HS-5 (cell line): ENCODE measurements at places on chromosomes 5 and 9.

GRCh38 chr5:88732181-88732633 is 150.8 kb downstream of the MEF2C start:
- no peak for DNase-seq

DNA sequence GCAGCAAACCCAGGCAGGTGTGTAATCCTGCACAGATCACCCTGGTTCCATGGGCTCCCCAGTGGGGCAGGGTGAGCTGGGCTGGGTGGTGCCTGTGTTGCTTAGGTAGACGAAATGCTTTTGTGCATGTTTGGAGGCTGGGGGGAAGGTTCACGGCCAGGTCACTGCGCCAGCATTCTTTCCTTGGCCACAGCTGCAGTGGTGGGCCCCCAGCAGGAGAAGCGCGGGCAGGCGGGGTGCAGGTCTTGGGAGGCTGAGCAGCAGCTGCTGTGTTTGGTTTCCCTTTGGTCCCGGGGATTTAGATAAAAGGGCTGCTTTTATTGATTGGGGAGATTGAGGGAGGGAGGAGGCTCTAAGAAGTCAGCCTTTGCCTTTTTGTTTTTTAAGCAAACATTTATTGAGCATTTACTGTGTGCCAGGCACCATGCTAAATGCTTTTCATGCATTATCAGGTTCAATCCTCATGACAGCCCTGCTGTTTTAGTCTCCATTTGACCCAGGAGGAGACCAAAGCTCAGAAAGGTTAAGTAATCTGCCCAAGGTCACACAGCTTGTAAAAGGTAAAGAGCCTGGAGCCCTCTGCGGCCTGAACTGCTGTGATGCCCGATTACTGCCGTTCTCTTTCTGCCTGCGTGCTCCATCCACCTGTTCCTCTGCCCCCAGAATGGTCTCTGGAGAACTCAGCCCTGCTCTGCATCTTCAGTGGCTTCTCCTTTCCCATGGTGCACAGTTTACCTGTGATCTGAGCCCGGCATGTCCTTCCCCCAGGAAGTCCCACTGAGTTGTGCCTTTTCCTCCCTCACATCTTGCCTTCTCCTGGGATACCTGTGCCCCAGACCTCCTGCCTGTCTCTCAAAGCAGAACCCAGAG is 94.4 kb downstream of the MACROH2A1 start:
- DNase-seq, result no peak

DNA sequence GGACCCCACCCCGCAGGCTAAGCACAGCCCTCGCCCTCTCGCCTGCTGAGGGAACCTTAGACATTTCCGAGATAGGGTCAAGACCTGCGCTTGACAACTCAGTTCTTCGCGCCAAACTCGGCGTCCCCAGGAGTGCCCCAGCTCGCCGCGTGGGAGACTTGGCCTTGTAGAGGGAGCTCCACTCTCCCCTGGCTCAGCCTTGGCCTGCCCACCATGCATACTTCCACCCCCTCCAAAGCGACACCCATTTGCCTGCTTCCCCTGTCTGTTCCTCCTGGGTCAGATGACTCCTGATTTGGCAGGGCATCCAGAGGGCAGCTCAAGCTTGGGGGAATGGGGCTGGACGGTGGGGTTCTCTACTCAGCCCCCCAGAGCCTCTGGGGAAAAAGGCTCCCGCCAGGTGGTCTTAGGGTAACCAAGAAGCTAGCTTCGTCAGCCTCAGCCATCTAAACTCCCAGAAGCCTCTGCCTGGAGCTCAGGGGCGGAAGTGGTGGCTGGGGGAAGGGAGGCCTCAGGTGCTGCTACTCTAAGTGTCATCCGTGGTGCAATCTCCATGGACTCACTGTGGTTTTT is 560 bp downstream of the DOCK2 start:
- DNase-seq, result no peak

DNA sequence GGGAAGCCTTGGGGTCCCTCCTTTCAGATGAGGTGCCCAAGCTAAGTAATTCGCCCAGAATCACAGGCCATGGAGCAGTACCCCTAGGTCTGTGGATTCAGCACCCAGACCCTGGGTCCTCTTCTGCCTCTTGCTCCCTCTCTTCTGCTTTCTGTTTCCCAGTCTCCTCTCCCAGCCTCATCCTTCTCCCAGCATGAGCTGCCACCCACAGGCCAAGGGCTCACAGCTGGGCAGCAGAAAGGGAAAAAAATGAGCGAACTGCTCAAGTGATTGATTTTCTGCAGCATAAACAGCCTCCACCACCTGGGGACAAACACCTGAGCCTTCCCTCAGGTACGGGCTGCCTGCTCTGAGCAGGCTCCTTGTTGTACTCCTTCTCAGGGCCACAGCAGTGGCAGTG is 113.9 kb upstream of the SAP30L start:
- DNase-seq, result no peak

DNA sequence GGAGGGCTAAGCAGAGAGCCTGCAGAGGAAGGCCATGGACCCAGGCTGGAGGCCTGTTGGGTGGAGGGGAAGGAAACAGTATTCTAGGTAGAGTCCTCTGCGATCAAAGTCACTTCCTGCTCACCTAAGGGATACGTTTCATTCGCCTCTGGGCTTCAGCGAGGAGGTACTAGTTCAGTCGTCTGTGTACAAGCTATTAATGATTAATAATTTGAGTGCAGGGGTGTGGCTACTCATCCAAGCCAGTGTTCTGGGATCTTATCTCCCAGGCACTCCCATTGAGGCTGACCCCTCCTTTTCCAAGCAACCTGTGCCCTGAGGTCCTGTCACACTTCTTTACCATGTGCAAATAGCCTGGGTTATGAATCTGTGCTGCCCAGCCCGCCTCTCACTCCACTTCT is 25.2 kb downstream of the RALGPS1 start:
- DNase-seq, result no peak

DNA sequence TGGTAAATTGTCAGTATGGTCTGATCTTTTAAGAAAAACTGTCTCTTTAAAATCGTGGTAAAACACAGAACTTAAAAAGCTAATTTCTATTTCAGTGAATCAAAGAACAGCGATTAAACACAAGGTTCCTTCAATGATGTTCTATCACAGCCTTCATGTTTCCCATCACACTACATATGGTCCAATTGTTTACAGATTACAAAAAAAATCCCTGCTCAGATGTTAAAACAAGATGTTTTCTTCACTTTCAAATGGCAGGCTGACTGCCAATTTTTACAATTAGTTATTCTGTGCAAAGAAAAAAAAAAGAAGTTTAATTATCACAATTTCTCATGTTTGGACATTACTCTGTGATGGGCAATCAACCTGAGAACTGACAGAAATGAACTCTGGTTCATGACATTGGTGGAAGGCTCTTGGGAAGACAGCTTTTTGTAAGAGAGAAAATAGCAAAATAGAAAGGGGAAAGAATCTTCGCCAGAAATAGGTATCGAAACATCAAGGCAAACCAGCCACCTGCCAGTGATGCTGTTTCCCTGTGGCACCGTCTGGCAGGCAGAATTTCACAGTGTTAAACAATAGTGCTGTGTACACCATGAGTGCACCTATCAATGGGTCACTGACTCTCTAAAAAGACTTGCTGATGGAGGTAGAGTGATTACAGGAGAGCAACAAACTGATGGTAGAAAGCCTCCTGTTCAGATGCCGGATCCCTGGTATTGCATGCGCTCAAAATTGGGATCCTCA is 1020.0 kb upstream of the ARRDC3 start:
- no peak for DNase-seq

DNA sequence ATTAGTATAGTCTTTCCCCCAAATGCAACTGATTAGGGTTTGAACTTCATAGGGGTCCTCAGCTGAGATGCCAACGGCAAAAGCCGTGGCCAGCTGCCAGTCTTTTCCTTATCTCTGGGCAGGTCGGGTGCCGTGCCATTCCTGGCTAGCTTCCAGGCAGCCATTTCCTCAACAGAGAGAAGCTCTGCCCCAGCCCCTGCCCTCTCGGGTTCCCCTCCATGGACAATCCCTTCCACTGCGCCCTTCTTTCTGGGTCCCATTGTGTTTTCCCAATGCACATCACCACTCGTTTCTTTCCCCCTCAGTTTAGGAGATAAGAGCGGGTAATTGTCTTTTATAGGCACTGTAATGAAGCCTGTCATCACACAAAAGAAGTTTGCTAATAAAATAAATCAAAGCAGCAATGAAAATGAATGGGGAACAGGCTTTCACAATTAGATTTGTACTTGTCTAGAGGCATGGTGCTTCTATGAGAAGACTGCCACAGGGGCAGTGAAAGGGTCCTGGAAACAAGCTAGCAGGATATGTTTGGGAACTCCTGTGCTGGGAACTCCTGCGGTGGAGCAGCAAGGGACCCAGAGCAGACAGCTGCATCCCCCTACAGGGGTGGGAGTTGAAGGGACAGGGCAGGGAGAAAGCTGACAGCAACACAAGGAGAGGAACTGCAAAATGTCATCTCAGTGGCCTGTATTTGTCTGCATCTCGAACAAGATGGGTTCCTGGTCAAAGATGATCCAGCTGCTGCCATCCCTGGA is 48.0 kb upstream of the SAP30L start:
- DNase-seq, result no peak

- no peak for DNase-seq
Observed at GRCh38 chr5:146906803-146907202, 28.2 kb upstream of the PPP2R2B start.

- DNase-seq, result no peak
Observed at GRCh38 chr5:57470339-57470738, 12.3 kb downstream of the ACTBL2 start.

DNA sequence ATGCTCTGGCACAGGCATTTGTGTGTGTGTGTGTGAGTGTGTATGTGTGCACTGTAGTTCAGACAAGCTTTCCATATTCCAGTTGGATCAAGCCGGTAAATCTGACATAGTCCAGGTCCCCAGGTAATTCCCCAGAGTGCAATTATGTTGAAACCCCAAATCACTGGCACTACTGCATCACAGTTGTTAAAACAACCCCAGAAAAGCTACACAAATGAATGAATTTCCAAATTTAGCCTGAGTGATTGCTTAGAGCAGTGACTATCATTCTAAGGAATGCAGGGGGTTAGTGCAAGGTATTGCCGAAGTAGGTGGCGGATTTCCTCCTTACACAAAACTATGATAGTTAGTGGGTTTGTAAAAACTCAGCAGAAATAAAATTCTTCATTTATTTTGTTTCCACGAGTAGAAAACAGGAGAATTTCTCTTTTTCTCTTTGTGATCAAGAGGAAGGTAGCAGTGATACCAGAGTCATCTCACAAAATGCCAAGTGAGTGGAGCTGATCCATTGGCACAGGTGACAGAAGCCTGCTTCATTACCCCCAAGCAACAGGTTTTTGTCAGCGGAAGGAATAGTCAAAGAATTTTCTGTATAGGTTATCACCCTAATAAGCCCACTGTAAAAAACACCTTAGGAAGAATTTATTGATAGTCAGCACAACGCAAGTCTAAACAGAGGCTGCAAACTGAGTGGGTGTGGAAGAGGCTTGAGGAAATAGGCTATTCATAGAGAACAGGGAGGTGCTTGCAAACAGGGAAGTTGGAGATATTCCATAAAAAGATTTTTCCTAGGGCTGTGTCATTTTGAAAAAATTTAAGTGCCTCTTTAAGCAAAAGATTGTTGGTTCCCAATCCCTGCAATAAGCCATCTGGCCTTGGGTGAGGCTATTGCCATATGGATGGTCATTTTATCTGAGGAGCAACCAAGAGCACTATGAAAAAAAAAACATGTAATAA is 385.1 kb downstream of the CHSY3 start:
- peak; percentile 26 for DNase-seq

DNA sequence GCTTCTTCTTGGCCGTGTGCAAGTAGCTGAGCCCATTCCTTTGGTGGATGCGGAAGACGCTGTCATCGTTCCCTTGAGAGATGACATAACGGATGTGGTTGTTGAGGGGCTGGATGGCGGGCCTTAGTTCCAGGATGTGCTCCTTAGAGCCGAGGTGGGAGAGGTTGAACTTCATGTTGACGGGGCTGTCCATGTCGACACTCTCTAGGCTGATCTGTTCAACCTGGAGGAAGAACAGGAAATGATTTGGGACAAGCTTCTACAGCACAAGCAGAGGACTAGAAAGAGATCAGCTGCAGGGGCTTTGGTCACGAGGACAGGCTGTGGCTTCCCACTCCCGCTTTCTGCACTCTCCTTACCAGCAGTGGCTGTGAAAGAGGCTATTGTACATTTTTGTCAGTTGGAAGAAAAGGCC is 176.0 kb downstream of the SLC12A2 start:
- no peak for DNase-seq

- no peak for DNase-seq
Observed at GRCh38 chr5:175025077-175025476, 300.7 kb downstream of the MSX2 start.

GRCh38 chr5:72383726-72384125 is 63.6 kb downstream of the PTCD2 start:
- DNase-seq, result no peak

GRCh38 chr5:2752059-2752820 is 763 bp upstream of the IRX2 start:
- DNase-seq, result no peak

DNA sequence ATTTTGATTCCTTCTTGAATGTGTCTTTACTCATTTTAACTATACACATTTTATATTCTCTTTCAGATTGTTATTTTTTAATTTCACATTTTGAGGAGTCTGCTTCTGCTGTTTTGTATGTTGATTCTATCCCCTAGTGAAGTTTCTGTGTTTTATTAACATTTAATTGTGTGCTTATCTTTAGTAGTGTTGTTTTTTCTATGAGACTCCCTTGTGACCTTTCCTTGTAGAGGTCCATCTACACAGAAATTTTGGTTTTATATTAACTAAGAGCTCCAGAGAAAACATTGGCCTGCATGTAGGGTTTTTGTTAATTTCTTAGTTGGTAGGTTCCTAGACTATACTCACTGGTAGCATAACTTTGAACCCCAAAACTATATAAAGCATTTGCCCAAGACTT is 35.4 kb upstream of the IL13 start:
- no peak for DNase-seq

- DNase-seq, result no peak
Observed at GRCh38 chr9:127611603-127611898, 526 bp upstream of the STXBP1 start.

- DNase-seq, result no peak
Observed at GRCh38 chr9:89495824-89496560, 1.9 kb downstream of the SEMA4D start.

DNA sequence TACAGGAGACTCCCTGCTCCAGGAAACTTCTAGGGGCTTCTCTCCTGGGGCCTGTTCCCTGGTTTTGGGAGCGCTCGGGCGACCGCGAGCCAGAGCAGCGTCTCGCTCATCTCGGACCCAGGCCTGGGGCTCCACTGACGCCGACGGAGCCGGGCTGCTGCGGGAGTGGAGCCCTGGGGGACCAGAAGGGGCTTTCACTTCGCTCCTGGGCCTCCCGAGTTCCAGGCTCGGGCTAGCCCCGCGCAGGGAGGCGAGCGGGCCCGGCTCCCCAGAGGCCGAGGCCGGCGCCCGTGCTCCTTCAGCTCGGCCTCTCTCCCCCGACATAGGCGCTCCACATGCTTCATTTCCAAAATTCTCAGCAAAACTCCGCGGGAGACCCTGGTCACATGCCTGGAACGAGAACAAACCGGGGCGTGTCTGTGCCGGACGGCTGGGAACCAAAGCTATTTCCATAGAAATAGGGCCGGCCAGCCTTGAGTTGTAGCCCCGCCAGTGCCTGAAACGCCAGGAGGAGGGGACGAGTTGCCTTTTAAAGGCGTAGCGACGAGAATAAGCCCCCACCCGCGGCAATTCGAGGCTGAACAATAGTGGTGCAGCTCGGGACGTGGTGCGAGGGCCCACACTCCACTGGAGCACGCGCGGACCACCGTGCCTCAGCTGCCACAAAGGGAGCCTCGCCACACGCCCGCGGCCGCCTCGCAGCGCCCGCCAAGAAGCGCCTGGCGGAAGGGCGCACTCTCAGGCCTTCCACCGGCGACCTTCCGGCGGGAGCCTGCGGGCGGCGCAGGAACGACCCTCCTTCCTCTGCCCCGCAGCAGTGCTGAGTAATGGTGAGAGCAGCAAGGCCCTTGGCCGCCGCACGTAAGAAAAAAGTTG is 1.1 kb upstream of the G3BP1 start:
- no peak for DNase-seq
